ENCODE measurements at places on chromosomes 7 and 10.

DNA sequence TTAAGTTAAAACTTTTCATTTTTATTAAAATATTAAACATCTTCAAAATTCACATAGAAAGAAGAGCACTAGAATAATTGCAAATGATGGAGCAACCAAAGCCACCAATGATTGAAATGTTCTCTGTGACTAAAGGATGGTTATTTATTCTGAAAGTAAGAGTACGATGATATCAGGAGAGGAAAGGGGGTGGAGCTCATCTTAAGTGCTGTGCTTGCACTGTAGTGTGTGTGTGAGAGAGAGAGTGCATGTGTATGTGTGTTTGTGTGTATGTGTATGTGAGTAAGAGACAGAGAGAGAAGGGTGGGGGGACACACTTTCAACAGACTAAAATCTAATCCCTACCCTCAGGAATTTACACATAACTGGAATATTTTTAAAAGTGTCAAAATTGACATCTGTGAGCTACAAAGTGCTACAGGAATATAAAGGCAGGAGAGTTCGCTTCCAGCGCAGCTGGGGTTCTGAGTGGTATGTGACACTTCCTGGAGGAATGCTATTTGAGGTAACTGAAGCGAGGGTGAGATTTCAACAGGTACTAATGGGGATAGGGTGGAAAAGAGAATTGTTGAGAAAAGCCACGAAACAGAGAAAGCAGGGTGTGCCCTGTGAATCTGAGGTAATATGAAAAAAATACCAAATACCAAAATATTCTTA lies 57.2 kb upstream of the SMNDC1 start:
- no peak for DNase-seq

DNA sequence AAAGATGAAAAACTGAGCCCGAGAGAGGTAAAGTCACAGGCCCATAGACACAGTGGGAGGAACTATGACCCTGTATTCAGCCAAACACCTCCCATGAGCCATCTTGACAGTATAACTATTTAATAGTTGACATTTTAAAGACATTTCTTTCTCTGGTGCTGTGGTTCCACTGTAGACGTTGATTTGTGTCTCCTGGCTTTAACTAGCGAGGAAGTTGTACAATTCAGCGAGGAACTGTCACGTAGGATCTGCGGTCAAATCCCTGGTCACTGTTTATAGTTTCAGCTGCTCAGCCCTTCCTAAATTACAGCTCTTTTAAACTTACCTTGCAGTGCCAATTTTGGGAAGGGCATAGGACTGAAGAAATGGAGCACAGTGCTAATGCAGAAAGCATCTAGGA lies 7.1 kb upstream of the CELF2 start:
- DNase-seq = no peak

DNA sequence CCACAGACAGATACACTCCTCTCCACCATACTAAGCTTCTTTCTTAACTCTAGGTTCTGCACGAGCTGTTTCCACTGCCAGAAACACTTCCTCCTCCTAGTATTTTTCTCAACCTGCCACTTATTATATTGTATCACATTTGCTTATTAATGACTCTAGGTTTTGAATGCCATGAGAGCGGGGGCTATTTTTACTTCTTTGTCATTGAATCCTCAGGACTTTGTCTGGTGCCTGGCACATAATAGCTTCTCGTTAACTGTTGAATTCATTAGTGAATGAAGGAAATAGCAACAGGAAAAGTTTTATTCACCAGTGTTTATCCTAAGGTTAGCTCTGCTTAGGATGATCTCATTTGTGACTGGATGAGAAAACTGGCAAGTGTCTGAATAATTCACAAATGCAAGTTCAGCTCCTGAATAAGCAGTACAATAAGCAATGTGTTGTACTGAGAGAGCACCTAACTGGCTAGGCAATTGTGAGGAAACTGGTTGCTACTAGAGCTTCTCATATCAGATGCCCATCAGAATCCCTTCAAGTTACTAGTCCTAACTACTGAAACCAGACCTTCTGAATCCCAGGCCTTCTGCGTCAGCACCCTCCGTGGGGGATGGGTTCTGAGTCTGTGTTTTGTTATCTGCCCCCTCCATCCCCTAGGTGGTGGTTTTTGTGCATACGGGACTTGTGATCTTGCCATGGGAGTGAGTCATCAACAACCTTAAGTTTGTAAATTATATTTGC lies 92.7 kb downstream of the LSMEM1 start:
- DNase-seq = no peak

GRCh38 chr10:22029445-22030236 lies 26.1 kb upstream of the DNAJC1 start:
- no peak for DNase-seq

- peak; percentile 81 for DNase-seq
Measured at GRCh38 chr10:119416855-119417254, 125.7 kb downstream of the RGS10 start.

DNA sequence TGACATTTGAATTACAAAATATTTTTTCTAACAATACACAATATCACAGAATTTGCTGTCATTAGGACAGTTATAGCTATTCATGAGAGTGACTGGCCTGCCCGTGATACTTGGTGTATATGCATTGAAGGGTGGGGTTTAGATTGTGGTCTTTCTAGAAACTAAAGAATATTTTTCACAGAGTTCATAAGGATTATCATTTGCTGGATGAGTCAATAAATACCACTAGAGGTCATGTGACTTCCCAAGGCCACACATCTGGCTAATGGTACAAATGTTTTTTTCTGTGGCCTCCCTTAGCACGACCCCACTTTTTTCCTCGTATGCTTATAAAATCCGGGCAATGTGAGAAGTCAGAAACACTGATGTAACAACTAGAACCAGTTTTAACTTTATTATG lies 5.2 kb downstream of the OPTN start:
- DNase-seq = no peak

DNA sequence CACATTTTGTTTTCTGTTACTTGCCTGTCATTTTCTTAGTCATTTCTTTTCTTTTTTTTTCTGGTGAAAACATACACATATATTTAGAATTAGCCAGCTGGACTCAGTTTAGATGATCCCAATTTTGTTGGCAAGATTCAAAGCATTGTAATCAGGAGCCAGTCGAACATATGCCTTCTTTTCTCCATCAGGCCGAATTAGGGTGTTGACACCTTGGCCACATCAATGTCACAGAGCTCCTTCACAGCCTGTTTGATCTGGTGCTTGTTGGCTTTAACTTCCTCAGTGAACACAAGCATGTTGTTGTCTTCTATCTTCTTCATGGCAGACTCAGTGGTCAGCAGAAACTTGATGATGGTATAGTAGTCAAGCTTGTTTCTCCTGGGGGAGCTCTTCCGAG lies 32.6 kb downstream of the PHF14 start:
- DNase-seq = no peak

DNA sequence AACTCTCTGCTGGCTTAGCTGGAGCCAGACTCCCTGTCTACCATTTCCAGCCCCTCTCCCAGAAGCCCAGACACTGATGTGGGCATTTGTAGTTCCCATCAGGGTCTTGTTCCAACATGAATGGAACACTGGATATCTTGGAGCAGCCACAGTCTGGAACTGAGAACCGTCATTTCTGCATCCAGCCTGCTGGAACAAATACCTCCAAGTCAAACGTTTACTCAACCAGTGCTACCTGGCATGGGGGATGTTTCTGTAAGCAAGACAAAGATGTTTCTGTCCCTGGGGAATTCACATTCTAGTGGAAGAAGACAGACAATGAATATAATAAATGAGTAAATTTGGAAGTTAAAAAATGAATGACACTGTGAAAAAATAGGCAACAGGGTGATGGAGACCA lies 70.8 kb upstream of the ZNF438 start:
- no peak for DNase-seq

DNA sequence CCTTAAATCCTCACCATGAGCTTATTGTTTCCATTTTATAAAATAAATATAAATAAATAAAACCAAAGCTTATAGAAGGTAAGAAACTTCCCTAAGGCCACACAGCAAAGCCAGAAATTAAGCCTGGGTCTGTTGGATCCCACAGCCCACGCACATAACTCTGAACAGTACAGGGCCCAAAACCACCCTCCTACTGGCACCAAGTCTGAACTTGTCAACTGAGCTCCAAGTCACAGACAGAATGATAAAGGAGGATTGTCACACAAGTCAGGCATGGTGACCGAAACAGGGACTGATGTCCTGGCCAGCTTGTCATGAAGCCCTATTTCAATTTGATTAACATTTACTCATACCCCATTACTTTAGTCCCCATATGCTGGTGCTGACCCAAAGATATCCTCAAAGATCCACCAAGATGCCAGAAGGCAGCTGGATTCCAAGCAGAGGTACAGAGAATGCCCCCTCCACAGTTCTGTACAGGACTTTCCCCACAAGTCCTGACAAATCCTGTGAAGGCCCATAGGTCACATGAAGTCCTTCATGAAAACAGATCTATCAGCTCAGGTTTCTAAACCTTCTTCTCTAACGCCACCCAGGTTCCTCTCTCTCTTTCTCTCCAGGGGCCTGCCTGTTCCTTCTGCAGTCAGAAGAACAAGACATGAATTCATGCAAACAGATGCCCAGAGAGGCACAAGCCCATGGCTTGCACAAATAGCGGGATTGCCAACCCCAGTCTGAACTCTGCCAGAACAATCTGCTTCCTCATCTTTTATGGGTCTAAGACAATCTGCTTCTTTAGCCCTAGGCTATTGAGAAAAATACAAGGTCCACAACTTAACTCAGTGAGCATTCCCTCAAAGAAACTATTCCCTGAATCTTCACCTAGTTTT lies 60.9 kb downstream of the GLI3 start:
- no peak for DNase-seq

DNA sequence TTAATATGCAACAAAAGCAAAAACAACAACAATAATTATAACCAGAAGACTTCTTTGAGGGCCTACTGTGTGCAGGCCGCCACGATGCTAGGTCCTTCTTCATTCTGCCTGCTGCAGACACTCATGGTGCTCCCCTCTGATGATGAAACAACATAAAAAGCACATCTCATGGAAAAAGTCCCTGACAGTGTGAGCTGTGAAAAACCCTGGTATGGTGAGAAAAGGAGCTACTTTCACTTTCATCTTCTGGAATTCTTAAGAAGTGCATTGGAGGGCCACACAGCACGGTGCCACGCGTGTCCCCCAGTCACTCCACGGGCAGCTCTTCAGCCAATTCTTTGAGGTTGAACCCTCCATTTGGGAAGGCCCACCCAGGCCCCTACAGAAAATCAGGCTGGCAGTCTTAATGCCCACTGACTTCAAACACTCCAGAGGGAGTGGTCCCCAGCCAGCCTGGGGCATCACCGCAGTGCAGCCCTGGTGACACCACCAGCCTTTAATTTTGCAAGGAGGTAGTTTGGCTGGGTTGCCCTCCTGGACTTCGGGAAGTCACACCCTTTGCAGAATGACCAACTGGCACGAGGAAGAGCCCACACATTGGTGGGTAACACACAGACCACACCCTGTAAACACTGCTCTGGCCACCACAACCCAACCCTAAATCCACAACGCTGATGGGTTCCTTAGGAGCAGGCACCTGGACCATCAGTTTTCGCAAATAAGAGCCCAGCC lies 7.7 kb downstream of the KCNMA1 start:
- no peak for DNase-seq

- DNase-seq = no peak
Measured at GRCh38 chr10:124596962-124597845, 135.6 kb downstream of the LHPP start.

DNA sequence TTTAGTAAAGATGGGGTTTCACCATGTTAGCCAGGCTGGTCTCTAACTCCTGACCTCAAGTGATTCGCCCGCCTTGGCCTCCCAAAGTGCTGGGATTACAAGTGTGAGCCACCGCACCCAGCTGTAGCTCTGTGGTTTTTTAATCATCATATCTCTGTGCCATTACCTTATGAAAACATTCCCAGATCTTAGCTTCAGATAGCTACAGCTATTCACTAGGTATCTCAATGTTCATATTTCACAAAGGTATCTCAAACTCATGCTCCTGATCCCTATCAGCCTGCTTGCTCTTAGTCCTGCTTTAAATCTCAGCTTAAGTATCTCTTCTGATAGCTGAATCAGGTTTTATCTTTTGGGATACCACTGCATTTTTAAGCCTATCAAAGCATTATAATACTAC lies 74.8 kb downstream of the CDK13 start:
- DNase-seq = no peak

- no peak for DNase-seq
Measured at GRCh38 chr10:6579904-6580278, at the start of gene PRKCQ. Gene PRKCQ, minus strand, starts transcription at chr10:6580276. Its CDS starts 65,141 bp downstream, at chr10:6515135.

GRCh38 chr10:132869621-132870020 lies 72.7 kb downstream of the CFAP46 start:
- no peak for DNase-seq

DNA sequence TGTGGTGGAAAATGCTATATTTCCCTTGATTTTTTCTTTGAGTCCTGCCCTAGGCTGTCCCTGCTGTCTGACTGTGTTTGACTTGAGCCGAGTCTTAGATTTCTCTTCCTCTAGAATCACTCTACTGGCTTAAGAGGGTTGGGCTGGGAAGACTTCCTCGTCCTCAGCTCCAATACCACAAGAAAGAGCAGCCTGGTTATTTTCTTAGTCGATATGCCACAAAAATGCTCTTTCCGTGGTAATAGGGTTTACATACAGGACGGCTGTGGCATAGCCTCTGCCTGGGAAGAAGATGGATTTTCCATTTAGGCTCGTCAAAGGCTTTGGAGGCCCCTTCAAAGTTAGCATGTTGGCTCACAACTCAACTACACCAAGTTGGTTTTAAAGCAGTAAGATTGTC lies 212.0 kb upstream of the IGFBP3 start:
- no peak for DNase-seq

DNA sequence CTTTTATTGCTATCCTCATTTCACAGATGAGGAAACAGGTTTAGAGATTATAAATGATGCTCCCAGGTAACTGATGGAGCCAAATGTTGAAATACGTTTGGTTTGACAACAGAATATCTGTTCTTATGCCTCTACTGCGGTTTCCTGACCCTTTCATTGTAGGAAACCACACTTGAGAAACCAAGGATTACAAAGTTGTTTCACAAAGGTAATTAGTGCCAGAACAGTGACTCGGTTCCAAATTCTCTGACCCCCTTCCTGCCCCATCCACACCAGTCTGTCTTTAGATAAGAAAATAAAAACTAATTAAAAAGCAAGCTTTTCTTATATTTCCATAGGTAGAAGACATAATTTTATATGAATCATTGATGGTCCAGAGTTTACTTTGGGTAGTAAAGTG lies 393.7 kb upstream of the MBL2 start:
- no peak for DNase-seq

GRCh38 chr7:28961972-28962371 lies 3.8 kb upstream of the TRIL start:
- no peak for DNase-seq

- peak; percentile 89 for DNase-seq
Measured at GRCh38 chr7:44638611-44639557, 32.5 kb downstream of the OGDH start.

GRCh38 chr10:130660266-130660665 lies 524.1 kb downstream of the GLRX3 start:
- DNase-seq = no peak

DNA sequence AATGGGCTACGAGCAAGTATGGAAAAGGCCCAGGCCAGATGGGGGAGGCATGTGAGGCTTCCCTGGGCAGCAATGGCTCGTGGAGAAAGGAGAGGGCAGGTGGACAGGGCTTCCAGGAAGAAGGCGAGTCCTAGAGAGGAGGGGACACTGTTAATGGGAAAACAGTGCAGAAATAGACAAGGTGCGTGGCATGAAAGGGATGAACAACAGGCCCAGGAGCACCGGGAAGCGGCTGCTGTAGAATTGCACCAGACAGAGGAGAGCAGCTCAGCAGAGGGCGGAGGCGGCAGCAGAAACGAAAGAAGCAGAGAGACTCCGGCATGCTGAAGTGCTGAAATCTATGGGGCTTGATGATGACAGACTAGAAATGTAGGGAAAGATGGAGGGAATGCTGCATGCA lies 102.1 kb downstream of the PIP4K2A start:
- no peak for DNase-seq

GRCh38 chr7:112185005-112185834 lies 21.0 kb downstream of the DOCK4 start:
- no peak for DNase-seq

Measured in activated T-cell treated with anti-CD3 and anti-CD28 coated beads, Interleukin-2, amount 50 U/mL, for 48 hours (primary cell).